ENCODE measurements at places on chromosomes 5 and 9.

- DNase-seq: no peak
Measured at GRCh38 chr5:179577286-179577960, 27.1 kb downstream of the RUFY1 start.

DNA sequence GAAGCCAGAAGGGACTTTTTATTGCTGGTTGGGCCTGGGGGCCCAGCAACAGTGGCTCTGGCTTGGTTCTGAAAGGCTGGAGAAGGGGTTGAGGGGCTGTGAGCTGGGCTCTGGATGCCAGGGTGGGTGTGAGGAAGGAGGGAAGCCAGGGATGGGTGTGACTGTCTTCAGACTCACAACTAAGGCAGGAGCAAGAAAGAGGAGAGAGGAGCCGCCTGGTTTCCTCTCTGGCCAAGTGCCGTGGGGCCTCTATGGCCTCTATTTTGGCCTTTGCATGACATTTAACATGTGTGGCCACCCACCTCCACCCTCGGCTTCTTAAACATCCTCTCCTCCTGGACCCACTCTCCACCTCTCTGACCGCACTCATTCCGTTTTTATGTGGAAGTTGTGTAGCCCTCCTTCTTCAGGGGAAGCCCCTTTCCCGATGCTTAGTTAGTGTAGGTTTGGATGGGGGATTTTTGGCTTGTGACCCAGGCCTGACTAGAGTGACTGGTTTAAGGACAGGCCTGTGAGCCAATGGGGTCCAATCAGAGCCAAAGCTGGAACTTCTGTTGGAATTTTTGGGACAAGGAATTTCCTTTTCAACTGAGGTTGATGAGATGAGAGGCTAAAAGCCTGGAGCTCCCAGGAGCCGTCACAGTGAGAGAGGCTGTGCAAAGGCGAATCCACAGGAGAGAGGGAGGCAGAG is 517.8 kb downstream of the CCDC171 start:
- DNase-seq: no peak

DNA sequence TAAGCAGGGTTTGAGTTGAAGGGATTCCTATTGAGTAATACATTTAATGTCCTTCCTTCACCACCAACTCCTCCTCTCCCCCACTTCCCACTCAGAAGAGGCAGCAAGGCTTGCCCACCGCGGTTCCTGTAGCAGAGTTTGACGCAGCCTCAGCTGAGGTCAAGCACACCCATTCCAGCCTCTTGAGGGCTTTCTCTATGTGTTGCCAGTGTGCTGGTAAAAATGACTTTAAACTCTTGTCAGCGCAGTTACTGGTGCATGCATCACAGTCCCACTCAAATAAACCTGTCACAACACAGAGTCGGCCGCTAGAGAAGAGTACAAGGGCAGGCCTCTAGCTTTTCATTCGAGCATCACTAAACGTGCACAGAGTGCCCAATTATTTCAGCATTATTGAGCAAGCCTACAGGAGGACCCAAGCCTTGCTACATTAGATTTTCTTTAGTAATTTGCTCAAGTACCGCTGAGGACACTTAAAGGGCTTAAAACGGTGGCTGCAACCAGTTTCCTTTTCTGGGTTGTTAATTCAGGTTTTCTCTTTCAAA is 79.6 kb downstream of the TLE4 start:
- no peak for DNase-seq

DNA sequence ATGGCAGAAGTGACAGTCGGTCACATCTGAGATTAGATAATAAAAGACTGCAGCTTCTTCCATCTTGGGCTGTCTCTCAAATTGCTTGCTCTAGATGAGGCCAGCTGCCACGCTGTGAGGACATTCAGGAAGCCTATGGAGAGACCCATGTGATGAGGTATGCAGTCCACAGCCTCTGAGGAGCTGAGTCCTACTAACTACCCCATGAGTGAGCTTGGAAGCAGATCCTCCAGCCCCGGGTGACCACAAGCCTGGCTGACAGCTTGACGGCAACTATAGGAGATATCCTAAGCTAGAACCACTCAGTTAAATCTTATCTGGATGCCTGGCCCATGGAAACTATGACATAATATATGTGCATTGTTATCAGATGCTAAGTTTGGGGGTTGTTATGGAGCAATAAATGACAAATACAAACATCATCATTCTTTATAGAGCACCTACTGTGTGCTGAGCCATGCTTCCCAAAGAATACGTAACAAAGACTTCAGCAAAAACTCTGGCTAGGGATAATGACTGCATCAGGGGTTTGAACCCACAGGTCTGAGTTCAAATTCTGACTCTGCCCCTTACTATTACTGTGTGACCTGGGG is 26.7 kb downstream of the KCNV2 start:
- no peak for DNase-seq

GRCh38 chr5:150377964-150378694 is 20.6 kb downstream of the TCOF1 start:
- no peak for DNase-seq

DNA sequence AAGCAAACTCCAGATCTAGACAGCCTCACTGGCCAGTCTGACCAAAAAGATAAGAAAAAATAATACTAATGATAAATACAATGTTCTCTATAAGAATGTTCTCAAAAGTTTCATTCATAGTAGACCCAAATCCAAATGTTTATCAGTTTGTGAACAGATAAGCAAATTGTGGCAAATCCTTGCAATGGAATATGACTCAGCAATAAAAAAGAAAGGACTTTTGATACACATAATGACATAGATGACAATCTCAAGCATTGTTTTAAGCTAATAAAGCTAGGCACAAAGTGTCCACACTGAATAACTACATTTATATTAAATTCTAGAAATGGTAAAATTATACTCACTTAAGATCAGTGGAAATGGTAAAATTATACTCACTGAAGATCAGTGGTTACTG is 195.4 kb upstream of the TYRP1 start:
- no peak for DNase-seq

DNA sequence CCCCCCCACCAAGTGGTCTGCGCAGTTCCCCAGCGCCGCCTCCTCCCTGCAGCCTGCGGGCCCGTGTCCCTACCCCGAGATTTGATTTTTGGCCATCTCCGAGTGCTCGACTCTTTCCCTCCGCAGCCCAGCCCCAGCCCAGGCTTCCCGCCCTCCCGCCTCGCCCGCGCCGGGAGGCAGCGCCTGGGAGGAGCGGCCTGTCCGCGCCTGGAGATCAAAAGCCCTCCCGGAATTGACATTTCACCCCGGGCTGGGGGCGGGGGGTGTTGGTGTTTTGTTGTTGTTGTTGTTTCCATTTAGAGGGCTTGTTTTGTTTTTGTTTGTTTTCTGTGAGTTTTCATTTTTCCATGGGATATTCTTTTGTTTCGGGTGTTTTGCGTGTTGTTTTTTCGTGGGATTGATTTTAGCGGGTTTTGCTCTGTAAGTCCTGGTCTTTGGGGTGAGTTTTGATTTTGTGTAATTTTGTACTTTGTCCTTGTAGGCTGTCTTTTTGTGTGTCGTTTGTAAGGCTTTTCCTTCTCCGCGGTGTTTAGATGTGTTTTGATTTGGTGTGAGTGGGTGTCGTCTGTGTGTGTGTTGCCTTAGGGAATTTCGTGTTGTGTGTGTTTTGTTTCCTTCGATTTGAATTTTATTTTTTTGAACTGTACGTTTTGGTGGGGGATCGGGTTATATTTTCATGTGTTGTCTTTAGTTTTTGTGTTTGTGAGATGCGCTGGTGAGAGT is 1.7 kb upstream of the PAX5 start:
- no peak for DNase-seq

GRCh38 chr5:143019157-143019556 is 249.0 kb downstream of the ARHGAP26 start:
- DNase-seq: no peak

DNA sequence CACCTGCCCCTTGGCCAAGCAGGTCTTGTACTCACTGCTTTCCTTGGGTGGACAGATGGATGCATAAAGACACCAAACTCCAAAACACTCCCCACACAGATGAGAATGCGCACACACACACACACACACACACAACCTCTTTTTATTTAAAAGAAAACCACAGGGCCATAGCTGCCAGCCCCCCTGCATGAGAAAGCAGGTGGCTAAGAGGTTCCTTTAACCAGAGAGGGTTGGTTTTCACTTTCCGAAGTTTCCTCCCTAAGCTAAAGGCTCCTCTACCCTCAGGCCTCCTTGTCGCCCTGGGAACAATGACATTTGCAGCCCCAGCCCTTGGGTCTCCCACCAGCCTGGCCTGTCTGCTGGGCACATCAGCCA is 11.1 kb downstream of the NR5A1 start:
- DNase-seq: no peak

DNA sequence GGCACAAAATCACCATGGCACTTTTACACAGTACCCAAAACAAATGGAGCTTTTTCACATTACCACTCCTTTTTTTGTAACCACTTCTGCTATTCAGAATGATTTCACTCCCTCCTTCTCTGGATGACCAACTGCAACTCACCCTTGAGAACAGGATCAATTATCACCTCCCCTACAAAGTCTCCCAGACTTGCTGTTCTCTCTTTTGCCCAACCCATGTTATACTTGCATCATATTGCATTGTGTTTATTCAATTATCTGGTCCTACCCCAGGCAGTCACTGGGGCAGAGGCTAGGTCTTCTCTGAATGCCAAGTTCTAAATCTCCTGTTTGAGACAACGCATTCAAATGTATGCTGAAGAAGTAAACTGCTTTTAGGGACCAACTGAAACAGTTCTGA is 96.0 kb downstream of the GPR21 start:
- no peak for DNase-seq

GRCh38 chr5:1553539-1554409 is 30.0 kb upstream of the LPCAT1 start:
- DNase-seq: no peak

DNA sequence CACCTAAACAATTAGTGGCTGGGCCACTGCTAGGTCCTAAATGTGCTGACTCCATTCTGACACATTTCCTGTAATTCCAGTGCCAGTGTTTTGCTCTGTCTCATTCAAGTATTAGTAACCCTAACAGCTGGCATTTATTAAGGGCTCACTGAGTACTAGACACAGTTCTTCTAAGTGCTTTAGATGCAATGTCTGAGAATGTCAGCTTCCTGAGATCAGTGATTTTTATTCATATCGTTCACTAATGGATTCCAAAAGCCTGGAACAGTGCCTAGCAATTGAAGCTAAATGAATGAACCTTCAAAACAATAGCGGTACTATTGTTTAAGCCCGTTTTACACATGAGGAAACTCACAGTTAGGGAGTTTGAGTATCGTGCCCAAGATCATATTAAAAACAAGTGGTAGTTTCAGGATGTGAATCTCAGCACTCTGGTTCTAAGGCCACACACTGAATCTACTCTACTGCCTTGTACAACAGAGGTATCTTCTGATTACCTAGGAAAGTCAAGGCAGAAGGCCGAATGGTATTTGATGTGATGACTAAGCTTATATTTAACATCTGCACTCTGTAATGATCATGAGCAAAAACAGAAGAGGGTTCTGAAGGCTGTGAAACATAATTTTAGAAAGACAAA is 304.0 kb downstream of the PJA2 start:
- DNase-seq: no peak

DNA sequence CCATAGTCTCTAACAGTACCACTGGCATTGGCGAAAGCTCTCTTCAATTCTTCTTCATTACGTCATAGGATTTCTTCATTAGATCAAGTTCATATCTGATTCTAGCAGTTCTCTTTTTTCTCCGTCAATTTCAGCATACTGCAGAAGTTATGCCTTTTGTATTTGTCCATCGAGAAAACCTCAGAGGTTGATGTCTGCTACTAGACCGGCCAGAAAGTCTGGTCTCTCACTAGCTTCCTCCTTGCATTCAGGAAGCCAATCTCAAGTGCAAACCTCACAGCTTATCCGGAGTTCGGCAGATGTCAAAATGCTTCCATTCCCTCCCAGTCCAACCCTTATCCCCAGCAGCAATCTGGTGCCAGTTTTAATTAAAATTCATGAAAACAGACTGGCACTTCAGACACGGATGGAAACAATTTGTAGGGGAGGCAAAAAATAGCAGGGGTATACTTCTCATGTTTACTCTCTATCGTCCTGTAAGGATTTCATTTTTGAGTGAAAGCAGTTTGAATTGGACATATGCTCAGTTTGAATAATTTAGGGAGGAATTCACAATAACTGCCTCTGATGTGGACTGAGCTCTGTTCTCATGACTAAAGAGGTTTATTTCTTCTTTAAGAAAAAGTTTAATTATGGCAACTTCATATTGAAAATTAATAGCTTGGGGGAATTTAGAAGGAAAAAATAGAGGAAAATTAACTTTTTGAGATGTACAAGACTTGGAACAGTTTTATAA is 56.4 kb upstream of the TMC1 start:
- DNase-seq: no peak

DNA sequence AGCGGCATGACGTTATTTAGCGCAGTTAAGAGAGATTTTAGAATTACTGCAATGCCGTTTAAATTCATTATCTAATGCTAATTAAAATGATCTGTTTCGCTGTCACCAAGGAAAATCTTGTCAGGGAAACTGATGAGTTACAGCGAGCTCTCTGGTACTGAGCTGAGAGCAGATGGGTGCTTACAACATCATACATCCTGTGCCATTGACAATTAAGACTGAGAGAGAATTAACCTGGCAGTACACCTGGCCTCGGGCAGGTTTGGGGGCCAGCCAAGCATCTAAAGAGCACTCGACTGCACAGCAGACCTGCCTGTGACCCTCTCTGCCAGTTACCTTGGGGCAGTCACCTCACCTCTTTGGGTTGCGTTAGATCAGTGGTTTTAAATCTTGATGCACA is 55.0 kb downstream of the PUM3 start:
- DNase-seq: no peak

DNA sequence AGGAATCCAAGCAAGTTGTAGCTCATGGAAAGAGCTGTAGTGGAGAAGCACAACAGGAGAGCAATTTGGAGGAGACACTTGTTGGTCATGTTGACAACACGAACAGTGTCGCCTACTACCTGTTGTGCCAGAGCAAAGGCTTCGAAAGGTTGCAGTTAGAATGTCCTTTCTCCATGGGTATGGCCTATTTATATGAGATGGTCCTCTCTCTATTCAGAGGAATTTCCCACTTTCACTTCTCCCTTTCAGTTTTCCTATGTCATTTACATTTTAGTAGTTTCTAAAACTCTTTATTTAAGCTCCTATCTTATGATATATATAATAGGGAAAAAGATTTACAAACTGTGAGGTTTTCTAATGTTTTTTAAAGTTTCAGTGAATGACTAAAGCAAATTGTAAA is at the start of gene IFNB1:
Gene IFNB1 (minus strand): TSS at position 162 of the 400 bp plus-strand sequence. CDS start 73 bp downstream, at position 89.
- no peak for DNase-seq

- DNase-seq: no peak
Measured at GRCh38 chr9:136514022-136514714, 31.3 kb upstream of the SEC16A start.

GRCh38 chr5:61347080-61347479 is 15.0 kb downstream of the ZSWIM6 start:
- no peak for DNase-seq

GRCh38 chr5:62144401-62145022 is 161.5 kb upstream of the KIF2A start:
- no peak for DNase-seq

GRCh38 chr9:114205171-114206015 is 50.1 kb downstream of the COL27A1 start:
- DNase-seq: no peak

- no peak for DNase-seq
Measured at GRCh38 chr9:111113712-111114111, 75.4 kb upstream of the LPAR1 start.

- DNase-seq: no peak
Measured at GRCh38 chr5:1780614-1780930, 19.1 kb downstream of the MRPL36 start.

All from 8988T (cell line).